Liver (tissue), 10 donors: ENCODE measurements at places on chromosomes 3 and 15. TPM values are rescaled to one million over a fixed set of nuclear protein-coding genes. Genes with fewer than 3 reads are reported as not detected.

GRCh38 chr15:34783431-34783830 is 11.9 kb downstream of the ACTC1 start:
- DNase-seq, result no peak

DNA sequence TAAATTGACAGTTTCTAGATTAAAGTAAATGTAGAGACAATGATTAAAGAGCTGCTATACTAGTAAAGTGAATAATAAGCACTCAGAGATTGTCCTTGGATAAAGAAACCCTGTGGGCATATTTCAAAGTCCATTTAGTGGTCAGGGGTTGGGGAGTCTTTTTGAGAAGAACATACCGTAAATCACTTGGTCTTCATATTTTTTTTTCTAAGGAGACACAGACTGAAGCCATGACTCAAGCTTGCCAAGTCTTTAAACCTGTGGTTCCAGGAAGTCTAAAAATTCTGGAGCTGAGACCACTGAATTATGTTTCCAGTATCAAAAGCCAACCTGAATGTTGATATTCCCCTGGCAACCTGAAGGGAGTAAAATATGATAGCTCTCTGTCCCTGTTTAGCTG is 171.0 kb downstream of the TPRG1 start:
- DNase-seq, result no peak

DNA sequence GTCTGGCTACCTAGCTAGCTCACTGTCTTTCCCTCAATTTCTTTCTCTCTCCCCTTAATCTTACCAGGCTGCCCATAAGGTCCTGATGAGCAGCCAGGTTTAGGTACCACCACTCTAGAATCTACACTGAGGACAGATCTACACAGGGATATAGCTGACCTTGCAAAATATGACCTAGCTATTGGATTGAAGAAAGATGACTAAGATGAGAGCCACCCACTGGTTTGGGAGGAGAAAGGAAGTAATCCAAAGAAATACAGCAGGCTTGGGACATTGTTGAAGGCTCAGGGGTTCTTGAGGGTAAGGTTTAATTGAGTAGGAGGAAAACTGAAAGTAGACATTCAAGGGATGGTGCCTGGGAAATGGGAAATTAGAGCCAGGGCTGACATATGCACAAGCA is 142.0 kb upstream of the TMC3 start:
- no peak for DNase-seq

GRCh38 chr3:139281096-139281495 is 62.7 kb upstream of the MRPS22 start:
- DNase-seq, result no peak

- DNase-seq, result no peak
Measured at GRCh38 chr15:70810916-70811578, 42.9 kb downstream of the LARP6 start.

- peak; percentile 46 for DNase-seq
Measured at GRCh38 chr3:125001557-125002413, 54.0 kb downstream of the HEG1 start.

DNA sequence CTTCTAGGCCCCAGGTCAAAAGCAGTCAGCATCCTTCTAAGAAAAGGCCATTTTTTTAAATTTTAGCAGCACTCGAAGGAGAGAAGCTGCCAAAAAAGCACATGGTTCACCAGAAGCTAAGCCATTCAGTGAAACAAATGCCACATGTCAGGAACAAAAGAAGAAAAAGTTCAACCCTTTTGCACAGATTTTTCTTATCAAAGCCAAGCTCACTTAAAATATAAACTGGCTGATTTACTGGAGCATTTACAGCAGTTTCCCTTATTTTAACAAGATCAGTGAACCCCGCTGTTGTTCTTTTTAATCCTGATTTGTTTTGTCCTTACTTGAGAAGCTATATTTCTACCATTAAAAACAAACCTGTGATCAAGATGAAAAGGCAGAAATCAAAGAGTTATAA is 46.5 kb upstream of the SYNPR start:
- no peak for DNase-seq

GRCh38 chr15:90987561-90988141 is 6.7 kb downstream of the PRC1 start:
- no peak for DNase-seq

- no peak for DNase-seq
Measured at GRCh38 chr15:47411733-47412132, 305.6 kb upstream of the SEMA6D start.

DNA sequence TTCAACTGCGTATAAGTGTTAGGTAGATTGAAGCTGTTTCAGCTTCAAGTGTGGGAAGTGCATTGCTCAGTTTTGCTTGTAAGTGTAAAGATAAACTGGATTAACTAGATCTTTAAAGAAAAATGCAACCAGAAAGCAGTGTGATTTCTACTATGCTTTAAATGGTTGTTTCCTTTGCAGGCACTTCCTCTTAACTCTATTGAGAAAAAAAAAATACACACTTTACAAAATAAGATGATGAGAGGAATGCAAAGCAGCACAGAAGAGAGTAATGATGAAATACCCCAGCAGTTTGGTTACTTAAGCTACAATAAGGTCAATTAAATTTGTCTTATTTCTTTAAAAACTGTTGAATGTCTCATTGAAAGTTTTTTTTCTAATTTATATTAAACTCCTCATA is 40.8 kb downstream of the DPH6 start:
- DNase-seq, result no peak

- DNase-seq, result no peak
Measured at GRCh38 chr3:36681867-36682266, 82.5 kb downstream of the DCLK3 start.

- peak; percentile 45 for DNase-seq
Measured at GRCh38 chr3:47475029-47475569, 642 bp downstream of the SCAP start.

- peak; percentile 70 for DNase-seq
Measured at GRCh38 chr15:20341901-20342600, 199.5 kb downstream of the GOLGA6L6 start.

DNA sequence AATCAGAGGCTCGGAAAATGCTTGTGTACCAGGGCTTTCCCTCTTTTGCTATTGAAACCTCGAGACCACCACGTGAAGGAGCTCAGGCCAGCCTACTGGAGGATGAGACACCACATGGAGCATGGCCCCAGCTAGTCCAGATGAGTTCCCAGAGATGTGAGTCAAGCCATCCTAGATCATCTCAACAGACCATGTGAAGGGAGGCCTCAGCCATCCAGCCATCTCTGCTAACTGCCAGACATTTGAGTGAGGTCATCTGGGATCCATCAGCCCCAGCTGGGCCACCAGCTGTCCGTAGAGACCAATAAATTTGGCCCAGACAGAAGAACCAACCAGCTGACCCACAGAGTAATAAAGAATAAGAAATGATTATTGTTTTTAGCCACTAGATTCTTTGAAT is 62.8 kb upstream of the PROK2 start:
- no peak for DNase-seq

- DNase-seq, result peak; percentile 61
Measured at GRCh38 chr3:184154885-184155643, at the start of gene DVL3. Gene DVL3, plus strand, starts transcription at chr3:184155377. Its CDS starts 259 bp downstream, at chr3:184155636.

- no peak for DNase-seq
Measured at GRCh38 chr3:137709011-137709601, 55.0 kb upstream of the SOX14 start.

- DNase-seq, result no peak
Measured at GRCh38 chr3:132964266-132964665, 73.9 kb upstream of the TMEM108 start.

DNA sequence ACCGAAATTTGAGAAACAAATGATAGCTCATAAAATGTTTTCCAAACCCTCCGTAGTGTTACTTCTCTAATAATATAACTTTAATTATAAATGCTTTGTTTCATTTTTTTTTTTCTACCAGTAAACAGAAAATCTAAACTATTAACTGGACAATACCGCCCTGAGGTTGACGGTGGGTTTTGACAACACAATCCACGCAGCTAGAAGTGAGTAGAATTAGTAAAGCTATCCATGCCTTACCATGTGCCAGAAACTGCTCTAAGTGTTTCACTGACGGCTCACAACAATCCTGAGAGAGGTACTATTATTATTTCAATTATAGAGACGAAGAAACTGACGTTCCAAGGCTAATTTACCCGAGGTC is 410 bp downstream of the NDUFAF1 start:
- DNase-seq, result no peak

- no peak for DNase-seq
Measured at GRCh38 chr3:150610785-150611184, 7.7 kb downstream of the SELENOT start.

DNA sequence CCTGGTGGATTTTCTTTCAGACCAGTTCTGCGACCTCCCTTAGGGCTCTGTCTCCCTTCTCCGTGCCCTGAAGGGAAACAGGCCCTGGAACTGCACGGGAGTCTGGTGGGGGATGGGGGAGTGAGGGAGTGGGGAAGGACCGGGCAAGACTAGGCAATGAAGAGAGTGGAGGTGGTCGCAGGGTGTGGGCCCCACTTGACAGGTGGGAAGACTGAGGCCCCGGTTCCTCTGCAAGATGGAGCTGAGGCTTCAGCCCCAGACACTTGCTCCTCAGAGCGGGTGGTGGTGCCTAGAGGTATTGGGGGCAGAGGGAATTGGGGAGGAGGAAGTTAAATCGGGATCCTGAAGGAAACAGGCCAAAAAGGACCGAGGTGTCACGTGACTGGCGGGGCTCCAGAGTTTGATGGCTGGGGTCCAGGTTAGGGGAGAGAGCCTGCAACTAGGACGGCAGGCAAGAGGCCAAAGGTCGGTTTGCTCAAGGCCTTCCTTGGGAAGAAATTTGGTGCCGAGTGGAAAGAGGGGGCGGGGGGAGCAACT is 597 bp upstream of the CAMK1 start:
- DNase-seq, result peak; percentile 83

DNA sequence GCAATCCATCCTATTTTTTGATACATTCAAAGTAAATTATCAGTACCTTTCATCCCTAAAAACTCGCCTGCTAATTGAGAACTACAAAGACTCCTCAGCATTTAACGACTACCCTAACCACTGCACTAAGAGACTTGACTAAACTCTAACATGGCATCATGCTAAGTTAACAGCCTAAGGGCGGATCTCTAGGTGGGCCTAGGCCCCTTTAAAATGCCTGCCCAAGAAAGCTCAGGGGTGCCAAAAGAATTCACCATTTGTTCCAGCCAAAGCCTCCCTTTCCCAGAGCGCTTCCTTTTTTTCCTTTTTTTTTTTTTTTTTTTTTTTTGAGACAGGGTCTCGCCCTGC is 568 bp upstream of the NEK4 start:
- DNase-seq, result no peak

DNA sequence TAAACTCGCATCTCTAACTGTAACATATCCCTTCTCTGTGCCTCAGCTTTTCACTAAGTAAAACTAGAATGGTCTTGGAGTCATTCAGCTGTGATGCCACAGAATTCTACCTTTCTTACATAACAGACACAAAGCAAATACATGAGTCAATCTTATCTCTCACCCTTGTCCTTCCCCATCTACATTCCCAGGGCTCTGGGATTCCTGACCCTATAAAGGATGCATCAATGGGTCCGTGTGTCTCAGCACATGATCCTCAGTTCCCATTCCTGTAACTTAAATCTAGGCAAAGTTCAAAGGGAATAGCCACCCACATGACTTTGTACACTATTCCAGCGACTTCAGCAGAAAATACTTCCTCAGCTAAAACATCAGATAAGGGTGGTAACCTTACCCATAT is 11.8 kb upstream of the ARL8B start:
- no peak for DNase-seq

GRCh38 chr3:141859651-141860050 is 16.8 kb upstream of the ATP1B3 start:
- no peak for DNase-seq

GRCh38 chr3:138740072-138740471 is 94.7 kb downstream of the PIK3CB start:
- no peak for DNase-seq

GRCh38 chr15:23736033-23736673 is 49.0 kb upstream of the NDN start:
- no peak for DNase-seq

GRCh38 chr3:20055020-20055775 is 15.0 kb downstream of the KAT2B start:
- DNase-seq, result no peak

SLCO3A1 gene
- 2.4 TPM for total RNA-seq

CYP1A2 gene
- not detected for total RNA-seq

CPEB1 gene
- 0.14 TPM for total RNA-seq

IL12A gene
- 0.08 TPM for total RNA-seq

ATP10A gene
- total RNA-seq, result 0.51 TPM

CHRFAM7A gene
- total RNA-seq, result 1.2 TPM

ATP13A5 gene
- total RNA-seq, result not detected

CYP11A1 gene
- total RNA-seq, result 0.47 TPM

SLC4A7 gene
- total RNA-seq, result 9.8 TPM

FAM43A gene
- total RNA-seq, result 3.0 TPM

APOD gene
- total RNA-seq, result not detected

TF gene
- total RNA-seq, result 5,845 TPM

SUMF1 gene
- 25.5 TPM for total RNA-seq

NFKBIZ gene
- total RNA-seq, result 78.8 TPM

ZIC4 gene
- not detected for total RNA-seq

STRA6 gene
- not detected for total RNA-seq

SEMA5B gene
- total RNA-seq, result 1.1 TPM
